ENCODE measurements at places on chromosomes 1 and 21.

DNA sequence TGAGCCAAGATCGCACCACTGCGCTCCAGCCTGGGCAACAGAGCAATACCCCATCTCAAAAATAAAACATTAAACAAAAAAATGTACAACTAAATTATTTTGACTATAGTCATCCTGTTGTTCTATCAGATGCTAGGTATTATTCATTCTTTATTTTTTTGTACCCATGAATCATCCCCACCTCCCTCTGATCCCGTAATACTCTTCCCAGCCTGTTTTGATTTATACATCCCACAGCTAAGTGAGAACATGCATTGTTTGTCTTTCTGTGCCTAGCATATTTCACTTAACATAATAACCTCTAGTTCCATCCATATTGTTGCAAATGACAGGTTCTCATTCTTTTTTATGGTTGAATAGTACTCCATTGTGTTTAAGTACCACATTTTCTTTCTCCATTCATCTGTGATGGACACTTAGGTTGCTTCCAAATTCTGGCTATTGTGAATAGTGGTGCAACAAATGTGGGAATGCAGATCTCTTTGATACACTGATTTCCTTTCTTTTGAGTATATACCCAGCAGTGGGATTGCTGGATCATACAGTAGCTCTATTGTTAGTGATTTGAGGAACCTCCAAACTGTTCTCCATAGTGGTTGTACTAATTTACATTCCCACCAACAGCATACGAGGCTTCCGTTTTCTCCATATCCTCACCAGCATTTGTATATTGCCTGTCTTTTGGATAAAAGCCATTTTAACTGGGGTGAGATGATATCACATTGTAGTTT is 84.4 kb downstream of the MACF1 start:
- DNase-seq: no peak

DNA sequence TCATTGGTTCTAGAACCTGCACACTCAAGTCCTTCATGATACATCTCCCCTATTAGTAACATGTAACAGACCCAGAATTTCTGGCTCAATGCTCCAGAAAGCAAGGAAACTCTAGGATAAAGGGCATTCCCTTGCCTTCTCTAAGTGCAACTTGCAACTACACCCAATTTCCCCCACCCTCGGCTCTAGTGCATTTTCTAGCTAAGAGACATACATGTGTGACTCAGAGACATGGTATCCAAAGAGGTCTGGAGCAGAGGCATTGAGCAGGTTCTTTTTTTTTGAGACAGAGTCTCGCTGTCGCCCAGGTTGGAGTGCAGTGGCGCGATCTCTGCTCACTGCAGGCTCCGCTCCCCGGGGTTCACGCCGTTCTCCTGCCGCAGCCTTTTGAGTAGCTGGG is 132.9 kb downstream of the ZC3H11B start:
- DNase-seq: no peak

- no peak for DNase-seq
Measured at GRCh38 chr1:119960501-119960900, 64.2 kb upstream of the ADAM30 start.

GRCh38 chr1:38788341-38789336 is 70.9 kb downstream of the RRAGC start:
- DNase-seq: no peak

DNA sequence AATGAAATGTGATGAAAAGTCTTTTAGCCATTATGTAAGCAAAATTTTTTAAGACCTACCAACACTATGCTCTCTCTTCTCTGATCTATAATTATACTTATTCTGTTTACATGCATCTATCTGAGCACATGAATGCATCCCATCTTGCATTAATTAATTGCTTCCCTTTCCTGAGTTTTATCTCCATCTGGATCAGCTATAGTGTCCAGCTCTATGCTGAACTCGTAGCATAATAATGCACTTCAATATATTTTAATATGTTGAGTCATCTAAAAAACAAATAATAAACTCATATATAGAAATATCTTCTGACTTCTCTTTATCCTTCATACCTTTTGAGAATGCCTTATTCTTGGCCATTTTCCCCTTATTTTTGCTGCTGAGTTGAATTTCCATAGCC is 1097.8 kb downstream of the TTLL7 start:
- DNase-seq: no peak

GRCh38 chr1:245589316-245589715 is 434.5 kb downstream of the KIF26B start:
- DNase-seq: no peak

- DNase-seq: no peak
Measured at GRCh38 chr21:45162809-45163208, 88.4 kb downstream of the ADARB1 start.

- DNase-seq: no peak
Measured at GRCh38 chr1:242522996-242523718, 1.3 kb downstream of the PLD5 start.

DNA sequence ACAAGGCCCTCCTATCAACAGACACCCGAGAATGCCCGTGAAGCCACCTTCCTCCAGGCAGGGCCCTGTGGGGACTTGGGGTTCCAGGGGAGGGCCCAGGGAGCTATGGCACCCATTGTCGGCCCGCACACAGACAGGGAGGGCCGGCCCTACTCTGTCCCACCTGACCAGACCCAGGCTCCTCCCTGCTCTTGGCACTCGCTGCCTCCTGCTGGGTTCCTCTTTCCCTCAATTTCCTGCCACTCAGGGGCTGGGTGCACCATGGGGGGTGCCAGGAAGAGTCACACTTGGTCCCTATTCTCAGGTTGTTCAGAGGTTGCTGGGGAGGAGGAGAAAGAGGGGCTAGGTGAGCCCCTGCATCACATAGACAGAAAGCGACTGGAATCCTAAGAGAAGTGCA is 8.0 kb upstream of the OXCT2 start:
- no peak for DNase-seq

- DNase-seq: no peak
Measured at GRCh38 chr1:236727521-236727920, 41.2 kb downstream of the ACTN2 start.

- DNase-seq: no peak
Measured at GRCh38 chr1:231527586-231528171, 790 bp upstream of the TSNAX start.

DNA sequence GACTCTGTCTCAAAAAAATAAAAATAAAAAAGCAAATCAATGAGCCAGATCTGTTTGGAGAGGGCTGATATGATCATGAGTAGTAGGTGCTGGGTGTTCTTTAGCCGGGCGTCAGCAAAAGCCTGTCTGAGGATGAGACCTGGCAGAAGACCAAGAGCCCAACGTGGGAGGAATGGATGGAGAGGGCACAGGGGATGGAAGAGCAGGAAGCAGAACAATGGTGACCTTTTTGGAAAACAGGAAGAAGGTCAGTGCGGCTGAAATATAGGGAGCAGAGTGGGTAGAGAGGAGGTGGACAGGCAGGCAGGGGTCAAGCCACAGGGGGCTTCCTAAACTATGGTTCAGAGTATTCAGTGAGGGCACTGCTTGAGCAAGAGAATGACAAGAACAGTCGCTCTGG is 30.9 kb downstream of the VWA5B1 start:
- no peak for DNase-seq

DNA sequence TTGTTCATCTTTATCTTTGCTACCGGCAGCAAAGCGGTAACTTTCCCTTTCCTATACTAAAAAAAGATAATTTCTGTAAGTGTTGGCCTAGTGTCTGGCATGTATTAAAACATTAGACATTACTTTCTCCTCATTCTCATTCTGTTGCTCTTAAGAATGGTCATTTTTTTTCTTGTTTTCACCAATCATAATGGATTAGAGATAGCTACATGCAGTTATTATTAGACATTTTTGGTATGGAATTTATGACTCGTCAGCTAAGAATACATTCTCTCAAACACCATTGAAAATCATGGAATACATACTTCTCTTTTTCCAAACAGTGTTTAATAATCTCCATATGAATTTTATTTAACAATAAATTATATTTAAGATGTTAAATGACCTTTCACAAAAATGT is 1154.6 kb downstream of the BRINP3 start:
- no peak for DNase-seq

DNA sequence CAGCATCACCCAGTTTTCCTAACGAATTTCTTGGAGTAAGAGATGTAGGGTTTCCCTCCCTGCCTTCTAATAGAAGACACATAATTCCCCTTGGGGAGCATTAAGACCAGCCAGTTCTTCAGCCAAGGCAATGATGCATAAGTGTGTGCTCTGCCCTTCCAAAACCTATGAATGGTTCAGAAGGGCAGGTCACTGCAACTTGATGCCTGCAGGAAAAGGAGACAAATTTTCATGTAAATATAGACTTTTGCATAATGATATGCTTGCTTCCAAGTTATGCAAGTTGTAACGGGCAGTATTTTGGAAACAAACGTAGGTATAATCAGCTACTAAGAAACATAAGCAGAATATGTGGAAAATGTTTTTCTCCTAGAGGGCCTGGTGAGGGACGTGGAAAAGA is 31.6 kb downstream of the PTGS2 start:
- DNase-seq: no peak

DNA sequence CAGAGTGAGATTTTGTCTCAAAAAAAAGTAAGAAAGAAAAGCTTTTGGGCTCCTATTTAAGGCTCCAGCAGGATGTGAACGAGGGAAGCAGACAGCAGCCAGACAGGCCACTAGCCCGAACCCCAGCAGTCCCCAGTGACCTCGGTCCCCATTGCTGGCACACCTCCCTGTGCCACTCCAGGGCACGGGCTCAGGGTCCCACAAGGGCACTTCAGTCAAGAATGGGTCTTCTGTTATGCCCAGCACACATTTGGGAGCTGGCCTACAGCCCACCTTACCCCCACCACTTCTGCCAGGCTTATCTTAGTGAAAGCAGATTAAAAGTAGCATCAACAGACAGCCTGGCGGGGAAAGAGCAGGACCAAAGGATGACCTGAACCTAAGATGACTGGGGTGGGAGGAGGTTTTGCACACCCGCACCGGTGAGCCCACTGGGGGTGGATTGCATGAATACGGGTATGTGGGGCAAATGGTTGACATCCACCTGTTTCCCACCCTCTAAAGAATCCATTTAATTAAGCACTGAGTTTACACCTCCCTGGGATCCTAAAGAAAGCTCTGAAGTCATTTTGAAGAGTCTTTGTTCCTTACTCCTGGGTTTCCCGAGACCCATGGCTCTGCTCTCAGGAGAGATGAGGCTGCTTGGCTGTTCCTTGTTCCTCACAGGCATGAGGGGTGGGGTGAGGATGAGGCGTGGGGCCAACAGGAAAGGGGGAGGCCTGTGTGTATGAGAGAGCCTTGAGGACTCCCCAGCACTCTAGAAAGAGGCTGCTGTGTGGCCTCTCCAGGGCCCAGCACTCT is 4.7 kb downstream of the CHI3L1 start:
- DNase-seq: no peak

DNA sequence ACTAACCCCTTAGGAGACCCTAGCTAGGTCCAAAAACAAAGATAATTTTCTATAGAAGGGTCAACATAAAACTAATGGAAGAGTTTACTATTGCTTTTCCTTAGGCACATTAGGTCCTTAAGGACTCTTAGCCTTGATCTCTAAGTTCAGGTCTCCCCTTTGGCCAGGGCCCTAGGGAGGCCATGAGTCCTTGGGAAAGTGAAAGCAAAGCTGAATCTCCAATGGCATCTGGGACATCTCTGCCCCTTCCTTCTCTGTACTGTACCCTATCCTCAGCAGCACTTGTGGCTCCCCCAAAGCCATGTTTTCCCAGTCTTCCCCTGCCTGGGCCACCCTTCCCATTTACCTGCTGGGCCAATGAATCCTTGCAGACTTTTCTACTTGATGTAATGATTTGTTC is 14.3 kb downstream of the IER5 start:
- no peak for DNase-seq

DNA sequence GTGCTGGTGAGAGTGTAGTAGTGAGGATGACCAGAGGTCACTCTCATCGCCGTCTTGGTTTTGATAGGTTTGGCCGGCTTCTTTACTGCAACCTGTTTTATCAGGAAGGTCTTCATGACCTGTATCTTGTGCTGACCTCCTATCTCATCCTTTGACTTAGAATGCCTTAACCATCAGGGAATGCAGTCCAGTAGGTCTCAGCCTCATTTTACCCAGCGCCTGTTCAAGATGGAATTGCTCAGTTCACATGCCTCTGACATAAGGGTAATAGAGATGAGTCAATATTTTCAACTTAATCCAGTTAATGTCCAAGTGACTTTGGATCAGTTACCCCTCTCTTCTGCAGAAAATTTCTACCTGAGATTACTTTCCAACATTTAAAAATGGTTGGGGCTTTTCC is 4.6 kb downstream of the NID1 start:
- DNase-seq: no peak

DNA sequence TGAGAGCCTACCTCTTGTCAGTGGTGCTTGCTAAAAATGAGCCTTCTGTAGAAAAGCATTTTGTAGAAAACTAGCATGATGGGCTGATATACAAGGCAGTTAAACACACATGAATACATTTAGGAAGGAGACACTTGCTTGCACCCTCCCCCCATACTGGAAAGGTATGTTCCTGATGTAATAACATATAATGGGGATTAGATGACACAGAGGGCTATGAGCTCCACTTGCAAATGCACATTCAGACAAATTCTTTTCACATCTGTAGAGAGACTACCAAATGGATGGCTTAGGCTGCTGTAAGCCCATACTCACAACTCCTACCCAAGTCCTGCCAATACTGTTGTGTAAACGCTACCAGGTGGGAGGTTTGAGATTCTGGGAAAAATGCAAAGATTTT is 634.0 kb downstream of the SMYD3 start:
- no peak for DNase-seq

DNA sequence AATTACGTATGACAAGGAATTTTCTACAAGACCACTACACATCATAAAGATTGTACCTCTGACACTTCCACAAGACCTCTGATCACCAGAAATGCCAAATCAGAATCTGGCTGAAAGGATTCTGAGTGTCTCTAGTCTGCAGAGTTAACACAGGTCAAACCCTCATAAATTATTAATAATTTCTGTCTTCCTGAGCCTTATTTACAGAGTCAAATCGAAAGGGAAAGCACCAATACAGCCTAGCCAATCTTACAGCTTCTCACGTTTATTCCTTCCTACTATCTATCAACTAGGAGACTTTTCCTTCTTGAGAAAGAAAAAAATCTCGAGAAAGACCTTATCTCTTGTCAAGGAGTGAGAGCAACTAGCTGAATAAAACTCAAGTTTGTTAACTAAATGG is 2151.6 kb downstream of the MRPL39 start:
- no peak for DNase-seq

- DNase-seq: no peak
Measured at GRCh38 chr1:201606623-201607022, 67.7 kb downstream of the NAV1 start.

DNA sequence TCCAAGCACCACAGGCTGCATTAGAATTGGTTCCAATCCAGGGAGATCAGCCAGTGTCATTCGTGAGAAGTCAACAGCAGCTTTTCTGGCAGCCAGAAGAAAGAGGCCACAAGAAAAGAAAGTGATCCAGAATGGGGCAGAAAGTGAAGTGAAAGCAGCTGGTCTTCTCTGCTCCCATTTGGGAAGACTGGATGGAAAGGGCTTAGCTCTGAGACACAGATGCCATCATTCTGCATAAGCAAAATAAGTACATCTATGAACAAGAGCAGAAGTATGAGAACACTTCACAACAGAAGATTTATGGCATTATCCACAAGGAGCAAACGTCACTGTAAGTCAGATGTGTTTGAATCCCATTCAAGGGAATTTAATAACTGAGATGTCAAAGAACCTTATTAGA is 326.5 kb upstream of the ESRRG start:
- DNase-seq: no peak

- DNase-seq: no peak
Measured at GRCh38 chr1:31302709-31303441, 6.0 kb downstream of the ZCCHC17 start.

GRCh38 chr1:150444232-150444631 is 43.0 kb upstream of the TARS2 start:
- no peak for DNase-seq

Data from DND-41 (cell line).